ENCODE measurements at places on chromosomes 11 and 22.

DNA sequence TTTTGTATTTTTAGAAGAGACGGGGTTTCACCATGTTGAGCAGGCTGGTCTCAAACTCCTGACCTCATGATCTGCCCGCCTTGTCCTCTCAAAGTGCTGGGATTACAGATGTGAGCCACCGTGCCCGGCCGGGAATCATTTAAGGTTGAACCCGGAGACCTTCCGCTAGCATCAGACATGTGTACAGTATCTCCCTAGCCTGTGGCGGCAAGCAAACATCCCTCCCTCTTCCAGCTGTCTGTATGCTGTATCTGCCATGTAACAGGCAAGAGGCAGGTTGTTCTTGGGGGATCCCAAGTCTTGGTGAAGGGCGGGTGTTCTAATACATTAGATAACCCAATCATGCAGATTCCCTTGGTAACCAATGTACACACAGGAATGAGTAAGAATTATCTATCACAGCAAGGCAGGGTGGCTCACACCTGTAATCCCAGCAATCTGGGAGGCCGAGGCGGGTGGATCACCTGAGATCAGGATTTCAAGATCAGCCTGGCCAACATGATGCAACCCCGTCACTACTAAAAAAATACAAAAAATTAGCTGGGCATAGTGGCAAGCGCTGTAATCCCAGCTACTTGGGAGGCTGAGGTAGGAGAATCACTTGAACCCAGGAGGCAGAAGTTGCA, 58.1 kb upstream of the RBFOX2 start:
- DNase-seq = no peak

DNA sequence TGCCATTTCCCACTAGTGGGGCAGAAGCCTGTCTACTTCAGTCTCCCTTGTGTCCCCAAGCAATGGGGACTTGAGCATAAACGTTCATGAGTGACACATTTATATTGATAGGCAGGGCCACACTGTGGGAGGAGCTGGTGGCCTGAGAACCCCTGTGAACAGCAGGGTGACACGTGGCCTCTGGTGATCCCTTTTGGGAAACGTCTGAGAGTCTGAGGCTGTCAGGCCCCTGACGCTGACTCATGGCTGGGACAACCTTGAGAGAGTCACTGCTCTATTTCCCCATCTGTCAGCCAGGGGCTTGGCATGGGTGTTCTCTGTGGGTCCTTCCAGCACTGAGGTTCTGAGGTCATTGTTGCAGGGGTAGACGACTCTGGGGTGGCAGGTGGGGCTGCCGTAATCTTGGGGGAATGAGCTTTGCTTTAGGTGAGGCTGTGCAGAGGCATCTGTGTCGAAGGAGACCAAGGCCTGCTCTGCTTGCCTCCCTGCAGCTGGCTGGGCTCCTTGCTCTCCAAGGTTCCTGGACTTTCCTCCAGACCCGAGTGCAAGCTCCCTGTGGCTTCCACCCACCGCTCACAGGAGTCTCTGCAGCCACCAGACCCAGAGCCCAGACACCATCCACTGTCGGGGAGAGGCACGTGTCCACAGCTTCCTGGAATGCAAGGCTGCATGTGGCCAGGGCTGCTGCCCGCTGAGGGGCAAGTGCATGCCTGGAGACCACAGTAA, 54.7 kb downstream of the SMIM38 start:
- no peak for DNase-seq

- DNase-seq = no peak
Measured at GRCh38 chr11:64887757-64888405, 9.5 kb upstream of the EHD1 start.

DNA sequence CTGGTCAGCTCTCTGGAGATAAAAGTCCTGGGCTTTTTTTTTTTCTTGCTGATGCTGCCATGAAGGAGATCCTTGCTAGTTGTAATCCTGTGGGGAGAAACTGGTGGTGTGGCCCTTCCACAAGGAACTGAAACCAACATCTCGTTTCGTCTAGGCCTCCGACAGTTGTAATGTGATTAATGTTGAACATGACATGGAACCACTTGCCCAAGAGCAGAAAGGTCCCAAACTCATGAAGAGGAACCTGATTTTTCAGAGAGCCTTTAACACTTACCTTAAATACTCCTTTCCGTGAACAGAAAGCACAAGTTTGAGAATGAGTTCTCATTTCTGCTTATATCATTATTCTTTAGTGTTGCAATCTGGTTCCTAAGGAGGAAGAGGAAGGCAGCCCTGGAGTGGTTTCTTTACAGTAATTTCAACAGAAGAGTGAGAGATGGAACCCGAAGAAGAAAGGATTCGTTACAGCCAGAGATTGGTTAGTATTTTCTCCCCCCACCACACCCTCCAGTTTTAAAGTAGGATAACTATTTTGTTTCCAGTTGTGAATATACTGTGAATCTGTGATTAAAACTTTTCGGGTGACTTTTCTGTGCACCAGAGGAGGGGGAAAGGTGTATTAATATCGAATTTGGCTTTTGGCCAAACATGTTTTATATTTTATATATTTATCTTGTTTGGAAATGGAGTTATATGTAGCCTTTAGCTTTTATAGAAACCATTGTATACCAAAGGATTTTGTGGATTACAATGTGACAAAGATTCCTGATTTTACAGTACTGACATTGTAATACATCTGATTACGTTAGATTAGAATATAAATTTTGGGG, 2.0 kb downstream of the KDM2A start:
- DNase-seq = peak; percentile 45

DNA sequence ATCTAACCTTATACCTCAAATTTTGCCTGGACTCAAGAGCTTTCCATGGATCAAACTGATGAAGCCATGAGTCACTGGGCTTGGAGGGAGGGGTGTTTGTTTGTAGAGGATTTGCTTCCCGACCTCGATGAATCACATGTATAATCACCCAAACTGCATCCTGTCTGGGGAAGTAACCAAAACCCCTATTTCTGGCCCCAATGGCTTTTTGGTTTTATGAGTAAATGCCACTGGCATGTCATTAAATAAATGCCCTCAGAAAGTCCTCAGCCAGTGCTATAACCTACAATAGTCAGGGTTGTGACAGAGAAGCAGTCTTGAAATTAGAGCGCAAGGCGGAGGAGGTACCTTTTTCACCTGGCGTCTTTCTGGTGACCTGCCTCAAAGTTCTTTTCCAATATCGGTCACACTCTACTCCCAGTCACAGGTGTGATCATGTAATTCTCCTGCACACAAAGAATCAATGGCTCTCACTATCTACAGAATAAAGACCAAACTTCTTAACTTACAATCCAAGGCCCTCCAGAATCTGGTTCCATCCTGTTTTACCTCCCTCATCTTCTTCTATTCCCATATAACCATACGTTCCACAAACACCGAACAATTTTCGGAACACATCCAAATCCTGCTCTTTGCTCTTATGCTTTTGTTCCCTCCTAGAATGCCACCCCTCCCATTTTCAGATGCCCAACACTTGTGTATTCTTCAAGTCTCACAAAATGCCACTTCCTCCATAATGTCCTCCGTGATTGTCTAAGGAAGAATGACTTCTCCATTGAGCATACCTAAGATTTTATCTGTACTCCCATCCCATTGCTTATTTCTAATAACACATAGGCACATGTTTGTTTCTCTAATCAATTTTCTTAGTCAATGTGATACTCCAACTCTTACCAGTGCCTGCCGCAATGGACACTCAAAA, 81.3 kb upstream of the BLID start:
- DNase-seq = peak; percentile 99

Measured in IMR-90 (cell line).